ENCODE measurements at places on chromosomes 13 and 19.

DNA sequence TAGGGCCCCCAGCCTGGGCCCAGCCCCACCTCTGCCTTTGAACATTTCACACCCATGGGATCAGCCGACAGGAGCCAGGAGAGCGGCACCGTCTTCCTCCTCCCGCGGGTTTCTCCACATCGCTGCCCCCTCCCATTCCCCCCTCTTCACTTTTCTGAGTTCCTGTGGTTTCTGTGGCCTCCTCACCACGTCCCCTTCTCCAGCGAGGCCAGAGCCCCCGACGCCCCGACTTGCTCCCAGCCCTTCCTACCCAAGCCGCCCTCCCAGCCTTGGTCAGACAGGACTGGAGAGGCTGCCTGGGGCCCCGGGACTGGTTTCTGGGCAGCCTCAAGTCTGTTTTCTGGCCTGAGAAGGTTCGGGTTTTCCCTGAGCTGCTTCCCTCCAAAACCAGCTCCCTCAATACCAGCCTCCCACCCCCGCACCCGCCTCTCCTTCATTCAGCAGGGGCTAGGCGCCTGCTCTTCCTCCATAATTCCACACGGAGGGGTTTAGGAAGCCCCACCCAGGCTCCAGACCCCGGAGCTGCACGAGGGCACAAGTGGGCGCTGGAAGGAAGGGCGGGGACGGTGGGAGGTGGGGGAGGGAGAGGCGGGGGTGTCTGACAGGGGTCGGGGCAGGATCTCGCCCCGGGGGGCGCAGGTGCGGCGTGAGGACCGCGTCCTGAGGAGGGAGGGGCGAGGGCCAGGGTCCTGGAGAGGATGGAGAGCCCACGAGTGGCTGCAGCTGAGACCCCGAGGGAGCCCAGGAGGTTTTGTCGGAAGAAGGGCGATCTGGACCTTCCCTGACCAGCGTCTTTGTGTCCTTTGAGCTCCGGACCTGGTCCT, 4.0 kb upstream of the SIGLEC10 start:
- DNase-seq = no peak

- DNase-seq = no peak
Observed at GRCh38 chr13:59690857-59691500, 472.7 kb downstream of the DIAPH3 start.

- DNase-seq = no peak
Observed at GRCh38 chr19:35715981-35716800, 1.6 kb upstream of the KMT2B start.

GRCh38 chr19:54271106-54271505, 9.8 kb downstream of the LILRB2 start:
- no peak for DNase-seq

DNA sequence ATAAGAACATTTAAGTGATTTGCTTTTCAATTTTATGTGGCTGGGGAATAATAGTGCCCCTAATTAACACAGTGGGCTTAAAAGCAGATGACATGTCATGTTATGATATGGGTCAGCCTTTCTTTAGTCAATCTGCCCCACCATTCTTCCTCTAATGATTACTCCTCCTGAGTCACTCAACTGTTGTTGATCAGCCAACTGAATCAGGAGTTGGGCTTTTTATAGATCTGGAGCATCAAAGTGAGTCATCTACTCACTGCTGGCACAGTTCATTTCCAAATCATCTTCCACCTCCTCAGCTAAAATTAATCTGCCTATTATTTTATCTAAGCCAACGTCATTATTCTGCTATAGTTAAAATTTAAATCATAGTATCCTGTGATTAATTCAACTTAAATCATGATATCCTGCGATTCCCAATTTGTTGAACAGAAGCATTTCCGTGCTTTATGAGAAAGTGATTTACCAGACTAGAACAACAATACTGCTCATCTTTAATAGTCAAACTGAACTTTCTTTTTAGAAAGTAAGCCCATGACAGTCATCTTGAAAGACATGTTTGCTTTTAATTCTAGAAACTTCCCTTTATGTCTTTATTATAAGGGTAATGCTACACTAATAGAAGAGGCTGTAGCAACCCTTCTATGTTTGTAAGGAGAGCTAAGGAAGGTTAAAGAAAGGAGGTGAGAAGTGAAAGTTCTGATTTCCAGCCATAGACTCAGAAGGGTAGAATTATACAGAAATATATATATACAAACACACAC, 551.4 kb downstream of the TBC1D4 start:
- DNase-seq = no peak

DNA sequence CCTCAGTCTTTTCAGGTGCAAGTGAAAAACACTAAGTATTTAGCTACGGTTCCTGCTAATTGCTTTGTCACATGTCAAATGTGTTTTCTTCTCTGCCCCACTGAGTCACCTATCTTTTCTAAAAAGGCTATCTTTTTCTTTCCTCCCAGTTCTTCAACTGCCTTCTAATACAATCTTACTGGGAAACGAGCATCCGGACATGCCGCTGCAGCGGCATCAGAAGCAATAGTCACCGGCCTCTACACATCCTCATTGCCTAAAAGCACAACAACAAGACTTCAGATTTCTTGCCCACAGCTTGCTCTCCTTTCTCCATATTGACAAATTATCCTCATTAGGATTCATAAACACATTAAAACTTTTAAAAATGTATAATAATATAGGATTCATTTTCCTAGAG, 1.2 kb downstream of the PCDH9 start:
- no peak for DNase-seq

DNA sequence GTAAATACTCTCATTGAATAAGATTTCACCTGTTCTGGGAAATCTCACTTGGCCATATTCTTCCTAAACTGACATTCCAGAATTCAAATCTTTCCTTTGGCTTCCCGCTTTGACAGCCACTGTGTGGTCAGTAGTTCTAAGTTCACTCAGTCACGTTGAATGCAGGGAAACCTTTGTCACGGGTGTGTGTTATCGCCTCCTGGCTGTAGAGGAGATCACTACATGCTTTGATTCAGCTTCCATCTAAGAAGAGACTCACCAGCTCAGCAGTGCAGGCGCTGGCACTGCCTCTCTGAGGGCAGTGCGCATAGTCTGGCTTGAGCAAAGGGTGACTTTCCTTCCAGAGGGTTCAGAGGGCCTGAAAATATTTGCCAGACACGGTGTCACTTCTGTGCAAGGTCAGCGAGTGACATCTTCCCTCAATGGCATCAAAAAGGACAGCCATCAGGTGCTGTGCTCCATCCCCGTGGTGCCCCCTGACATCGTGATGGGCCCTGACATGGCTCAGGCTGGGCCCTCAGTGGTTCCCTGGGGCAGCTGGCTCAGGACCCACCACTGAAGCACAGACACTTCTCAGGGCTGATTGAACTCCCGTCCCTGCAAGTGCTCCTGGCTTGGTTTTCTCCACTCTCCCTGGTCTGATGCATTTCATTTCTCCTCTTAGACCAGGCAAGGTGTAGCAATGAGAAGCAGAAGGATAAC, 635.4 kb upstream of the ARGLU1 start:
- no peak for DNase-seq
